Activated T-helper 1 cell treated with anti-CD3 and anti-CD28 coated beads, Interleukin-2, amount 50 U/mL, for 16 hours (primary cell): ENCODE measurements at places on chromosomes 4 and X.

DNA sequence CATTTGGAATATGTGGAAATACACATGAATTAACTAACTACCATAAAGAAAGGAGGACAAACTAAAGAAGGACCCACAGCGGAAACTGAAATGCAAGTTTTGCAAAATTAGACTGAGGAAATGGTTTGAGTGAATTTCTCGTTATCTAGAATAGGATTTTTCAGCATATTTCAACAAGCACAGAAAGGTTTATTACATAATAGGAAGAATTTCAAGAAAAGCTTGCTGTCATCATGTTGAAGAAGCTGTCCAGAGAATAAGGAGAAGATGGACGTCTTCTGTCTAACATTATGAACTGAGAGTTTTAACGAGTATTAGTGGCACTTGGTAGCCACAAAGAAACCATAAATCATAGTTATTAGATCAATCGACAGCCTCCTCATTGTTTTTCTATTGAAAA lies 45.0 kb downstream of the TEC start:
- DNase-seq = no peak

DNA sequence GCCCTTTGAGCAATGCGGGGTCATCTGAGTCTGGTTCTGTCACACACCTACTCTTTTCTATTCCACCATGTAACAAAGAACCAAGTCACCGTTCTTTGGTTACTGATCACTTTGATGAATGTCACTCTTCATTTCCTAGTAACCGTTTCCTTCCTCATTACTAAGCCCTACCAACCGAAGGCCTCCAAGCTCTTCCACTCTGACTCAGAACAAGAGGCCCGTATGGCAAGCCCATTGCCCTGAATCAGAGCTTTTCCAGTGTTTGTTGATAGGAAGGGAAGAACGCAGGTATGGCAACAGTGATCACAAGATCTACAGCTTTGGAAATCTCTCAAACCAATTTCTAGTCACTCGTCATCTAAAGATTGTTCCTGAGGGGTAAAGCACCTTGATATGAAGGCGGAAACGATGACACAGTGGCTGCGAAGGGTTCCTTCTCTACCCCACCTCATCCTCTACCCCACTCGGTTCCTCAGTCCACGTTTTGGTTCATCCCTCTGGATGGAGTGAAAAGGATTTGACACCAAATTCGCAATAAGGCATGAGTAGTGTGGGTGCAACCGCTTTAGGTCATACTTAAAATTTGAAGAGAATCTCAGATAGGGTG lies 28.0 kb upstream of the CD40LG start:
- no peak for DNase-seq

DNA sequence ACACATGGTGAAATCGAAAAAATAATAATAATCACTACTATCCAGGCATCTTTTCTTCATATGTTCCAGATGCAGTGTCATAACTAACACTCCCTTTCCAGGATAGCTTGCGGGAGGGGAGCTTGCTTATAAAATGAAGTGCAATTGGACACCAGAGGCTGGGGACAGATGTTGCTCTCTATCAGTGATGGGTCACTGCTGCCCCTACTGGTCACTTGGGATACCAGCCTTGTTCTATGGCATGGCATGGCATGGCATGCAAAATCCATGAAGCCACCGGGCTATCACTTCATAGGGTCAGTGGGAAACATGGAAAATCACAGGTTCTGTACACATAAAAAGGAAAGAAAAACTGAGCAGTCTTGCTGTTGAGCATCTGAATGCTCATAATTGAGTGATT lies 168.1 kb downstream of the GLRA2 start:
- no peak for DNase-seq

- no peak for DNase-seq
Measured at GRCh38 chr4:15457406-15458201, 12.1 kb upstream of the CC2D2A start.

DNA sequence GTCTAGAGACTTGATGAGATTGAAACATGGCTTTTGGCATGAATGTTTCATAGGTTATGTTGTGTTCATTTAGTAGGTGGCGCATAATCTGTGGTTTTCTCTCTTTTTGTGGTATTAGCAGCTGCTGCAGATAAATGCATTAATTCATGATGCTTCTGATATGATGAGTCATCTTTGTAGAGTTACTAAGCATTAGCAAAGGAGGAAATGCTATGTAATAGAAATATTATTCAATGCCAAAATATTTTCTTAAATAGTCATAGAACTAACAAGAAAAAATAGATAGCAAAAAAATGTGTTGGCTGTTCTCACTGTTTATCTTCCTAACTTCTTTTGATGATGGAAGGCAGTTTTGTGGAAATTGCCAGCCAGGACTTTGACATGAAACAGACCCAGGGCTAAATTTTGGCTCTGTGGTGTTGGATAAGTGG lies 3.6 kb downstream of the ZXDB start:
- DNase-seq = no peak

DNA sequence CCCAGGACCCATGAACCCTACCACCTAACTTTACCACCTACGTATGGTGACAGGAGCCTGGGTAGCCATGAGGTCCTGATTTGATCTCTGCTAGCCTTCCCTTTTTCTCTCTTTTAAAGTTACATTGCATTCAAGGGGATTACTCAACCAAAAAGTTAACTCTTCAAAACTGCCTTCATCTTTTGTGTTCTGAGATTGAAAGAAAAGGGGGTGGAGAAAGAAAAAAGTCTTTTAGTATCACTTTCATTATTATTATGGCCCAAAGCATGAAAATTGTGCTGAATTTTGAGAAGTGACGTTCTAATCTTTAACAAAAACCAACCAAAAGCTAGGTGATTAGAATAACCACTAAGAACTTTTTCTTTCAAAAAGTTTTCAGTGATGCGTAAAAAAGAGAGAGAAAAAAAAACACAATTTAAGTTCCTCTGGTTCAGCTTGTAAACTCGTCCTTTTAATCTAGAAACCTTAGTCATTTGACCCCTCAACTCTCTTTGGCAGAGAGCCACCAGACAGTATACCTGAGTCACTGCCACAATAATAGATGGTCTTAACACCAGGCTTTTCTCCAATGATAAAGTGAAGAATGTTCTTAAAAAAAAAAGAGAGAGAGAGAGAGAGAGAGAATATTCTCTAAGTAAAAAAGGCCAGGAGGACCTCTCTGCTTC lies 347.4 kb upstream of the FGF13 start:
- DNase-seq = no peak

GRCh38 chrX:100863326-100863864 lies 10.8 kb downstream of the NOX1 start:
- no peak for DNase-seq

GRCh38 chr4:167233685-167234315 lies 494 bp downstream of the SPOCK3 start:
- DNase-seq = no peak

DNA sequence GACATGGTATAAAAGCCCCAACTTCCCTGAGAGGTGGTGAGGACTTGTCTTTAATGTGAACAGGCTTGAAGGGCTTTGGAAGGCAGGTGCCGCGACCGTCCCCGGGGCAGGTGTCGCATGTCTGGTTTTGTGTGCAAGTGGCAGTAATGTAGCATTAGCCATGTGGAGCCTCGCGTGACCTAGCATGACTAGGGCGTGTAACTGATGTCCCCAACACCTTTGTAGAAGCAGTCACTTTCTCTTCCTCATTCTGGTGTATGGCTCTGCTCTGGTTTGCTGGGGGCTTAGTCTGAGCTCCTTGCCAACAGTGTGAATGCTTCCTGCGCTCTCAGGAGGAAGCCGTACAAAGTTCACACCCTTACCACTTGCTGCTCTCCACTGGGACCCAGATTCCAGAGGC lies 145.7 kb downstream of the AMMECR1 start:
- no peak for DNase-seq

- no peak for DNase-seq
Measured at GRCh38 chrX:40313269-40313668, 215.5 kb upstream of the BCOR start.

- DNase-seq = no peak
Measured at GRCh38 chr4:125097729-125098128, 217.0 kb upstream of the FAT4 start.

- DNase-seq = no peak
Measured at GRCh38 chr4:102735582-102735981, 25.2 kb downstream of the MANBA start.

DNA sequence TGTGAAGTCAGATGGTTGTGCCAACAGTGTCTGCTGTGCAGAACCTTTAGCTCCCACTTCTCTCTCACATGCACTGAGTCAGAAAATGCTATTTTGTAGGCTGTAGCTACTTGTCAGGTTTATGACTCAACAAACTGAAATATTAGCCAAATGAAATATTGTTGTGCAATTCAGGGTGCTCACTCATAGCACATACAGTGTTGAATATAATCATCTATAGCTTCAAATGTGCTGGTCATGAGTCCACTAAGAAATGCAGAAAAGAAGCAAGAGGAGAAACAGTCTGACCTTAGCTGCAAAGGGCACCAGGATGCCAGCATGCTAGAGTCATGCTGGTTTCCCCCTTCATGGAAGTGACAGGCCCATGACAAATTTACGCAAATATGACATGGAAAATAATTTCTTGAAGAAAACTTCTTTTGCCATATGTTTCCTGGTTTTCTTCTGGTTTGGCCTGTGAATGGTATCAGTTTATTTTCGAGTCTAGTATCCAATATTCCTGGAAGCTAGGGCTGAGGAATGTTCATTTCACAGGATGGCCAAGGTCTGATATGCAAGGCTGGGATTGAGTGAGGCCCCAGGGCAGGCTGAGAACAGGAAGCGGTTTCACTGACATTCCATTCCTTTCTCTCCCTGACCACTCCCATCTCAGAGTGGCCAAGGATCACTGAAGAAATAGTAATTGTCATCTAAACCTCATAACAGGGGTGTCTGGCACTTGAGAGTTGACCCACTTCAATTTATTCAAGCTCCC lies 10.3 kb upstream of the CXCL2 start:
- no peak for DNase-seq
